ENCODE measurements at places on chromosomes 16 and 17. TPM values are rescaled to one million over a fixed set of nuclear protein-coding genes. Genes with fewer than 3 reads are reported as not detected.

The CLDN6 gene
- total RNA-seq = not detected

The FBXO39 gene
- total RNA-seq = 0.11 TPM

The RAB11FIP4 gene
- 20.8 TPM for total RNA-seq

The SERPINF2 gene
- total RNA-seq = not detected

The FBXL19 gene
- total RNA-seq = 34.6 TPM

The WDR59 gene
- total RNA-seq = 83.9 TPM

The PSMD12 gene
- total RNA-seq = 75.1 TPM

The PRAC2 gene
- not detected for total RNA-seq

The CES5A gene
- not detected for total RNA-seq

The BAIAP3 gene
- total RNA-seq = 0.21 TPM

The CLEC3A gene
- total RNA-seq = not detected

- H3K4me1 ChIP-seq = no peaks in the 10 kb centered on the region
- DNase-seq = no peak
- no peak overlapping the region for H3K27ac ChIP-seq
Observed at GRCh38 chr17:57726838-57727237, 18.3 kb downstream of the CCDC182 start.

DNA sequence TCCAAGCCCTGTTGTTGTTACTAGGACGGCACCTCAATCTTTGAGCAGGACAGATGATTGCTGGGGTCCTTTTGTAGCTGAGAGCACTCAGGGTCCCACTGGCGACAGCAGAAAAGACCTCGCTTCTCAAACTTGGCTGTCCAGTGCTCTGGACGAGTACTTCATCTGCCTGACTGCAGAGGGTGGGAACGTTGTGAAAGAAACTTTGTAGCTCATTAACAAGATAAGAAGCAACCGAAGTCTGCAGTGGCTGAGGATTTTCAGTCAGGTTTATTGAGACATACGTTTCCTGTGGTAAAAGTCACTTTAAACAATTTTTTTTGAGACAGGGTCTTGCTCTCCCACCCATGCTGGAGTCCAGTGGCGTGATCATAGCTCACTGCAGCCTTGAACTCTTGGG is 191.7 kb downstream of the PRKCB start:
- DNase-seq = no peak
- peaks cover 6% of the 10 kb centered on the region for H3K36me3 ChIP-seq
- H3K27me3 ChIP-seq = no peaks in the 10 kb centered on the region
- H3K27ac ChIP-seq = no peak overlapping the region
- no peak overlapping the region for H3K4me3 ChIP-seq
- peaks cover 4% of the 10 kb centered on the region for H3K4me1 ChIP-seq

DNA sequence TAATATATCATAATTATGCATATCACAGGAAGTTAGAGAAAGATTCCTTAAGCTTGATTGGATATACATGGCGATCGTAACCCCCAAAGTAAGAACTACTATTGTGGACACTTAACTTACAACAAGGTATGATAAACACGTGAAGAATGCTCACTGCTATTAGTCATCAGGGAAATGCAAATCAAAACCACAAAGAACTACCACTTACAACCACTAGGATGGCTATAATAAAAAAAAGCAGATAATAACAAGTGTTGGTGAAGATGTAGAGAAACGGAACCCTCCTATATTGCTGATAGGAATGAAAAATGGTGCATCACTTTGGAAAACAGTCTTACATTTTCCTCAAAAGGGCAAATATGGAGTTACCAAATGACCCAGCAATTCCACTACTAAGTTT is 265.9 kb downstream of the SLC39A11 start:
- no peak overlapping the region for H3K4me3 ChIP-seq
- no peaks in the 10 kb centered on the region for H3K27me3 ChIP-seq
- no peak overlapping the region for H3K27ac ChIP-seq
- peaks cover 5% of the 10 kb centered on the region for H3K4me1 ChIP-seq
- peaks cover 25% of the 10 kb centered on the region for H3K36me3 ChIP-seq

GRCh38 chr16:23950898-23951297 is 115.1 kb downstream of the PRKCB start:
- H3K4me1 ChIP-seq = peaks cover 60% of the 10 kb centered on the region
- no peaks in the 10 kb centered on the region for H3K27me3 ChIP-seq
- H3K36me3 ChIP-seq = peaks cover 7% of the 10 kb centered on the region
- H3K4me3 ChIP-seq = peak overlapping the region; percentile 41

GRCh38 chr16:4392382-4393239 is 21.0 kb downstream of the VASN start:
- H3K27ac ChIP-seq = no peak overlapping the region
- H3K36me3 ChIP-seq = peaks cover 15% of the 10 kb centered on the region
- DNase-seq = no peak
- H3K27me3 ChIP-seq = no peaks in the 10 kb centered on the region

GRCh38 chr17:14575471-14575953 is 274.6 kb downstream of the HS3ST3B1 start:
- DNase-seq = no peak
- H3K4me1 ChIP-seq = no peaks in the 10 kb centered on the region
- no peak overlapping the region for H3K27ac ChIP-seq
- no peaks in the 10 kb centered on the region for H3K27me3 ChIP-seq
- H3K4me3 ChIP-seq = no peak overlapping the region
- H3K36me3 ChIP-seq = no peaks in the 10 kb centered on the region

DNA sequence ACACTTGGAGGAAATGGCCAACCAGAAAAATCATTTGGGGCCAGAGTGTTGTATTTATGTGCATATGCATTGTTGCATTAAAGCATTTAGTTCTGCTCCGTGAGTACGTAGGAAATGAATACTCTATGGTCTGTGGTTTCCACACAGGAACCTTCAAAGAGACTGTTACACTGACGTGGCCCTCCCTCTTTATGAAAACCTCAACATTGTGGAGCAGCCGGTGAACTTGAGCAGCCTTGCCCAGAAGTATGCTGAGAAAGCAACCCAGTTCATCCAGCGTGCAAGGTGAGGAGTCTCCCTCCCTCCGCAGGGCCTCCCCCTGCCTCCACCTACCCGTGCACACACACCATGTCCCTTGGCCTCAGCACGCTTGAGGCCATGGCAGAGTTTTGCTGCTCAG is 65.2 kb downstream of the ARSG start:
- H3K27ac ChIP-seq = peak overlapping the region; percentile 86
- H3K4me1 ChIP-seq = peaks cover 57% of the 10 kb centered on the region
- H3K27me3 ChIP-seq = no peaks in the 10 kb centered on the region
- DNase-seq = peak; percentile 75
- H3K4me3 ChIP-seq = peak overlapping the region; percentile 73

DNA sequence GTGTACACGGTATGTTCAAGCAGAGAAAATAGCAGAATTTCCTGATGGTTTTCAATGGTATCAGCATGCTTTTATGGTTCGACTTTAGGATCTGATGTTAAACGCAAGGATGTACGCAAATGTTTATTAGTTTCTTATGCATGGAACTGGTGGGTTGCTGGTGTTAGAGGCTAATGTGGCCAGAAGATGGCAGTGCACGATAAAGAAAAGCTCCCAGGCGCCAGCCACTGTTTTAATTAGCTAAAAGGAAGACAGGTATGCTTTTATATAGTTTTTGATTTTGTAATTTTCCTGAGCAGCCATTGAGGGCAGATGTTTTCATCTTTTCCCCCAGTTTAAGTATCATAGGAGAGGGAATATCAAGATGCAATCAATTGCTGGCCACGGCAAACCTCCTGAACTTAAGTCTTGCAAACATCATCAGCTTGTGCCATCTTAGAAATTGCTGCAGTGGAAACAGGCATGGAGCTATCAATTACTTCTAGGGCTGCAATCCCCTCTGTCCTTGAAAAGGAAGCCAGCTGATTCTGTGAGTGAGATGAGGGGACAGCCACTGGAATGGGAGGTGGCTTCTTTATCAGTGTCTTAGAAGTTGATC is 648.5 kb upstream of the RBFOX1 start:
- DNase-seq = no peak
- no peak overlapping the region for H3K4me3 ChIP-seq
- H3K27ac ChIP-seq = no peak overlapping the region

DNA sequence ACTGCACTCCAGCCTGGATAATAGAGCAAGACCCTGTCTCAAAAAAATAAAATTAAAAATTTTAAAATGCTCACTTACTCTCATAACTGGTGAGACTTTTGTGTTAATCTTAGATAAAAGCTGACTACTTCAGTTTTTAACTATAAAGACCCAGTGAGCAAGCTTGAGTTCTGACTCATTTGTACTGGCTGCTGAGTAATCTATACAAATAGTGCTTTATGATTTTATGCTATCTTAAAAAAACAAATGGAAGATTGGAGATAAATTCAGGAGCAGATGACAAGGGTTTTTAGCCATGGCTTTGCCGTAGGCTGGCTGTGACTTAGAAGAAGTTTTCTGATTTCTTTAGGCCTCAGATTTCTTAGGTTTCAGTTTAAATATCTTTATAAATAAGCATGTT is 30.5 kb downstream of the SNTB2 start:
- peaks cover 5% of the 10 kb centered on the region for H3K4me1 ChIP-seq
- H3K4me3 ChIP-seq = no peak overlapping the region
- H3K27me3 ChIP-seq = no peaks in the 10 kb centered on the region
- H3K36me3 ChIP-seq = no peaks in the 10 kb centered on the region
- DNase-seq = no peak
- H3K27ac ChIP-seq = no peak overlapping the region

GRCh38 chr16:83494459-83494858 is 313.3 kb upstream of the HSBP1 start:
- H3K4me1 ChIP-seq = no peaks in the 10 kb centered on the region
- no peaks in the 10 kb centered on the region for H3K27me3 ChIP-seq
- no peak overlapping the region for H3K27ac ChIP-seq
- no peak for DNase-seq

GRCh38 chr17:39064374-39064773 is 87.1 kb downstream of the PLXDC1 start:
- no peak overlapping the region for H3K27ac ChIP-seq
- peaks cover under 1% of the 10 kb centered on the region for H3K27me3 ChIP-seq
- no peak for DNase-seq
- peaks cover 7% of the 10 kb centered on the region for H3K4me1 ChIP-seq

GRCh38 chr16:26840691-26841090 is 226.0 kb upstream of the C16orf82 start:
- H3K27me3 ChIP-seq = no peaks in the 10 kb centered on the region
- H3K36me3 ChIP-seq = no peaks in the 10 kb centered on the region
- no peak overlapping the region for H3K27ac ChIP-seq
- no peak for DNase-seq
- no peaks in the 10 kb centered on the region for H3K4me1 ChIP-seq

DNA sequence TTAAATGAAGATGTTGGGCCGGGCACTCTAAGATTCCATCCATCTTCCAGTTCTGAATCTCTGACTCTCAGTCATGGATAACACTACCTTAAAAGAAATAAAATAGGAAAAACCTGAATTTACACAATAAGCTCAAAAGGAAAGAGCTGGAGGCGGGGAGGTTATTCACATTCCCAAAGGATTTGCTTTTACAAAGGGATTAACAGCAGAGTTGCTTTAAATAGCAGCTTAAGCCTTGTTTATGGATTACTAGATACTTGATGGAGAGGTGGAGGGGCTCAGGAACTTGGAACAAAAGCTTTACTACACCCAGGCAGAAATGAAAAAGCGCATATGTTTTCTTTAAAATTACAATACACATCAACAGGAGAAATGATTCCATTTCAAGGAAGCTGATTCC is 84.5 kb downstream of the XYLT1 start:
- peaks cover 30% of the 10 kb centered on the region for H3K4me1 ChIP-seq
- H3K36me3 ChIP-seq = peaks cover 8% of the 10 kb centered on the region
- H3K27me3 ChIP-seq = no peaks in the 10 kb centered on the region

- H3K27me3 ChIP-seq = no peaks in the 10 kb centered on the region
- no peak for DNase-seq
- no peaks in the 10 kb centered on the region for H3K4me1 ChIP-seq
Observed at GRCh38 chr16:68991075-68991474, 114.4 kb upstream of the HAS3 start.

- DNase-seq = no peak
- H3K27me3 ChIP-seq = no peaks in the 10 kb centered on the region
- no peaks in the 10 kb centered on the region for H3K36me3 ChIP-seq
- H3K27ac ChIP-seq = no peak overlapping the region
- no peak overlapping the region for H3K4me3 ChIP-seq
Observed at GRCh38 chr17:80110927-80111701, 9.7 kb downstream of the GAA start.

- no peaks in the 10 kb centered on the region for H3K36me3 ChIP-seq
- no peaks in the 10 kb centered on the region for H3K27me3 ChIP-seq
- DNase-seq = no peak
- H3K4me3 ChIP-seq = no peak overlapping the region
- H3K27ac ChIP-seq = no peak overlapping the region
Observed at GRCh38 chr16:77298418-77299360, 99.5 kb downstream of the SYCE1L start.

- DNase-seq = no peak
- peak overlapping the region; percentile 85 for H3K27ac ChIP-seq
- H3K4me1 ChIP-seq = peaks cover 54% of the 10 kb centered on the region
- H3K36me3 ChIP-seq = peaks cover 15% of the 10 kb centered on the region
Observed at GRCh38 chr17:47701608-47702007, 7.6 kb downstream of the TBKBP1 start.

DNA sequence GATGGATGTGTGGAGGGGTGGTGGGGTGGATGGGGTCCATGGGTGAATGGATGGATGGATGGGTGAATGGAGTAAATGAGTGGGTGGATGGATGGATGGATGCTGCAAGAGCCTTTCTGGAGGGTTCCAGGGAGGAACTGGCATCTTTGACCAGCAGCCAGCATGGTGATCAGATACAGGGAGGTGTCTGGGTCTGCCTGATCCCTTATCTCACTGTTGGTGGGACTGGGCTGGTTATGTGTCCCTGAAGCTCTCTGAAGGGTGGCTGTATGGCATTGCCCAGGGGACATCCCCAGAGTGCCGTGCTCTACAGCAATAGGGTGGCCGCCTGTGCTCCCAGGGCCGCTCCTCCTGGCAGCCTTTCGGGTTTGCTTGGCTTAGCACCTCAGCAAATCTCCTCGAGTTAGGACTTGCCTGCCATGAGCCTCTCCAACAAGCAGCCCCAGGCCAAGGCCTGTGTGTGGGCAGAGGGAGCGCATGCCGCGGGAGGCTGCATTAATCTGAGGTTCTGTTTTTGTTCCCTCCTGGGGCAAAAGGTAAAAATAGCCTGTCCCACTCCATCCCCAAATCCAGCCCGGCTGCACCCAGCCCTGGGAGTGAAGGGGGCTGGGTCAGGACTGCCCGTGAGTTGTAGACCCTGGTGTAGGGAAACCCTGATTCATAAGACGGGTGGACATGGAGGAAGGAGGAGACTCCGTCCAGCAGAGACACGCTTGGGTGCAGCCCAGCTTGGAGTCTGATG is 165.4 kb downstream of the SEC14L1 start:
- H3K27ac ChIP-seq = no peak overlapping the region
- H3K27me3 ChIP-seq = no peaks in the 10 kb centered on the region
- no peak overlapping the region for H3K4me3 ChIP-seq

- no peak overlapping the region for H3K4me3 ChIP-seq
- no peak overlapping the region for H3K27ac ChIP-seq
- H3K27me3 ChIP-seq = peaks cover 3% of the 10 kb centered on the region
- H3K36me3 ChIP-seq = no peaks in the 10 kb centered on the region
Observed at GRCh38 chr16:83792391-83792790, 15.4 kb upstream of the HSBP1 start.

GRCh38 chr16:84295203-84295860 is 654 bp downstream of the WFDC1 start:
- H3K36me3 ChIP-seq = no peaks in the 10 kb centered on the region
- H3K4me3 ChIP-seq = no peak overlapping the region
- H3K27me3 ChIP-seq = peaks cover 35% of the 10 kb centered on the region
- no peak overlapping the region for H3K27ac ChIP-seq

GRCh38 chr16:83102336-83102735 is 475.6 kb downstream of the CDH13 start:
- no peak overlapping the region for H3K4me3 ChIP-seq
- no peaks in the 10 kb centered on the region for H3K36me3 ChIP-seq
- DNase-seq = no peak
- no peak overlapping the region for H3K27ac ChIP-seq
- no peaks in the 10 kb centered on the region for H3K27me3 ChIP-seq

All from activated T-helper 2 cell treated with anti-CD3 and anti-CD28 coated beads, Interferon-gamma antibody, Interleukin-2, Interleukin-4, amounts not matched to agents 10 μg/mL and 5 μg/mL and 100 μg/mL, durations not matched to agents 14 hours and 24 hours and 36 hours (primary cell).